Central memory CD8-positive, alpha-beta T cell (primary cell): ENCODE measurements at places on chromosomes 12 and 14.

DNA sequence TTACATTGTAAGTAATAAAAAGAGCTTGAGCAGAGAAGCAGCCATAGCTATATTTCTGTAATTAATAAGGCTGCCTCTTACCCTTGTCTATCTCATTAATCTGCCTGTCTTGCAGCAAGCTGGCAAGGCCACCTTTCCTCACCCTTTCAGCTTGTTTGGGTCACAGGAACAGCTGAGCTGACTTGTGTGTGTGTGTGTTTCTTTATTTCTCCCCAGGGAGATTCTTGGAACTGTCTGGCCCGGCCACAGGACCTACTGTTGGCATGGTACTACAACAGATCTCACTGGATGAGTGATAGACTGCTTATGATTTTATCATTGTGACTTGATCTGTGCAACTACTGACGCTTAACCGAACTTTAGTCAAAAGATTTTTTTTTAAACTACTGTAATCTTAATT is 213.7 kb downstream of the SLC2A13 start:
- H3K4me1 ChIP-seq: no peaks in the 10 kb centered on the region
- no peaks in the 10 kb centered on the region for H3K36me3 ChIP-seq
- DNase-seq: no peak
- H3K27ac ChIP-seq: no peak overlapping the region

DNA sequence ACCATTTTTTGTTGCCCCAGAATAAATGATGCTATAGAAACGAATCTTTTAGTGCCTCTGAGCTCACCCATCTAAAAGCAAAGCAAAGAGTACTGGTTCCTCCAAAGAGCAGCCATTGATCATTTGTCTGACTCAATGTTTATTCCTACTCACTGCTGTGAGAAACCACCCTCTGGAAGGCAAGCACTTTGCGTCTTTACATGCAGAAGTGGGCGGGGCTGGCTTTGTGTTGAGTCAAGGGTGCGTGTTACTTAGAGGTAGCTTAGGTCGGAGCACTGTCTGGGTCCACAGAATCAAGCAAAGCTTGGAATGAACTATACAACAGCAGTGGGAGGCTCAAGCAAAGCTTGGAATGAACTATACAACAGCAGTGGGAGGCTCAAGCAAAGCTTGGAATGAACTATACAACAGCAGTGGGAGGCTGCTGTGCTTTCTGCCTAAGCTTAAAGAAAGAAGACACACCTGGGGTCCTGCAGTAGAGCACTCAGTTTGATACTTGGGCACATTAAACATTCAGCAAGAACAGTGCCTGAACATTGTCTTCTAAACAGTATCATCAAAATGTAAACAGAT is 77.2 kb upstream of the PRICKLE1 start:
- no peaks in the 10 kb centered on the region for H3K36me3 ChIP-seq
- no peaks in the 10 kb centered on the region for H3K27me3 ChIP-seq
- H3K4me1 ChIP-seq: no peaks in the 10 kb centered on the region
- no peak overlapping the region for H3K4me3 ChIP-seq
- DNase-seq: no peak

- no peaks in the 10 kb centered on the region for H3K36me3 ChIP-seq
- no peak overlapping the region for H3K4me3 ChIP-seq
- H3K27ac ChIP-seq: no peak overlapping the region
- peaks cover 6% of the 10 kb centered on the region for H3K4me1 ChIP-seq
Measured at GRCh38 chr14:77903937-77904617, 104.2 kb downstream of the ADCK1 start.

DNA sequence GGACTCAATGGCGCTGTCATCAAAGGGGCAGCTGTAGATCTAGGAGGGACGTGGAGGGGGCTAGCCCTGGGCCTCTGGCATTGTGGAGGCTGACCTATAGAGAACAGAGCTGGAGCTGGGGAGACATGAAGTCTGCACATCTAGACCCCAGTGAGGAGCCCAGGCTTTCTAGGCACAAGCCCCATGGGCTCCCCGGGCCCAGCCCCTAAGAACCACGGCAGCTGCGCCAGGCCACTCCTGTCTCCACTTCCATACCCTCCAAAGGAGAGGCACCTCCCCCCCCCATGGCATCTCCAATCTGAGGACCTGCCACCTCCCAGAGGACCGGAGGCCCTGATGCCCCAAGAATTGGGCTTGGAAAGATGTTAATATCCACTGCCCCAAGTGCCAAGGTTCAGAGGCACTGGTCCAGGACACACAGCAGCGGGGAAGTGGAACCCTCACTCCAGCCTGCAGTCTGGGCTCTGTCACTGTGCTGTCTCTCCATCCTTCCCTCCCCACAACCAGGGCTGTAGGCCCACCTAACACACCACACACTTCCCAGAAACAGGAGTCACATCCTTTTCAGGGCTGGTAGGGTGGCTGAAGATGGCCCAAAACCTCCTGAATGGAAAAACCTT is 4.5 kb downstream of the ANKRD9 start:
- H3K27me3 ChIP-seq: no peaks in the 10 kb centered on the region
- H3K36me3 ChIP-seq: peaks cover 6% of the 10 kb centered on the region
- peaks cover 2% of the 10 kb centered on the region for H3K4me1 ChIP-seq
- DNase-seq: no peak
- no peak overlapping the region for H3K27ac ChIP-seq

GRCh38 chr14:93476305-93476704 is 45.6 kb downstream of the UNC79 start:
- no peak overlapping the region for H3K4me3 ChIP-seq
- no peaks in the 10 kb centered on the region for H3K36me3 ChIP-seq
- no peak overlapping the region for H3K27ac ChIP-seq
- H3K27me3 ChIP-seq: peaks cover 50% of the 10 kb centered on the region
- DNase-seq: no peak

GRCh38 chr14:27006570-27006969 is 408.7 kb upstream of the NOVA1 start:
- H3K4me3 ChIP-seq: no peak overlapping the region
- no peak for DNase-seq
- no peaks in the 10 kb centered on the region for H3K27me3 ChIP-seq
- no peaks in the 10 kb centered on the region for H3K36me3 ChIP-seq
- H3K4me1 ChIP-seq: no peaks in the 10 kb centered on the region
- no peak overlapping the region for H3K27ac ChIP-seq

- H3K36me3 ChIP-seq: no peaks in the 10 kb centered on the region
- no peak overlapping the region for H3K4me3 ChIP-seq
- no peak for DNase-seq
- no peak overlapping the region for H3K27ac ChIP-seq
- peaks cover 9% of the 10 kb centered on the region for H3K27me3 ChIP-seq
Measured at GRCh38 chr12:75994069-75994740, 37.4 kb downstream of the PHLDA1 start.
